GM04504 (cell line): ENCODE measurements at places on chromosomes 12 and 14.

GRCh38 chr12:95815632-95816212, 25.2 kb upstream of the NTN4 start:
- DNase-seq: no peak

DNA sequence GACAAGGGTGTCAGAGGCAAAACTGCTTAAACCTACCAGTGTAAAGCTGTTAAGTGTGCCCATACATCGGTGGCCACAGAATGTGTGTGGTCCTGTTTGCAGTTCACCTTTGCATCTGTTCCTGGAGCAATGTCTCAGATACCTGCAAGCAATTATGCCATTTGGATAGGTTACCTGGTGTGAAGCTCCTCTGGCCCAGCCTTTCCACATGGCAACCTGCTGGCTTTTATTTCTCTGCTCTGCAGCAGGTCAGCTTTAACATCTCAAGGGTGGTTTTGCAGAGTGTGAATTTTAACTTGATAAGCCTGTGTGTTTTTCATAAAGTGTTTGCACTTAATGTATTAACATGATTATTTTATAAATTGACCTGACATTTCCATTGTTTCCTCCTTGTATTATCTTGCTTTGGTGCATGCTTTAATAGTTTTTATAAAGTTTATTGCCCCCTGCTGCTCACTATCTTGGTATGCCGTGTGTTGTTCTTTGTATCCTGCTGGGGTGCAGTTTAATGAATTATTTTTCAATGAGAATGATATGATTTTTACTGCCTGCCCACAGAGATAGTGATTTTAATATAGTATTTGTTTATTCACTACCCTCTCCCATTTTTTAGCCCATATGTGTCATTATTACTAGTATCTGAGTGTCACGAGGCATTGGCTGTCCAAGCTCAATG, 403.8 kb downstream of the NPAS3 start:
- DNase-seq: no peak

GRCh38 chr12:52050116-52050757, 1.0 kb upstream of the NR4A1 start:
- no peak for DNase-seq

DNA sequence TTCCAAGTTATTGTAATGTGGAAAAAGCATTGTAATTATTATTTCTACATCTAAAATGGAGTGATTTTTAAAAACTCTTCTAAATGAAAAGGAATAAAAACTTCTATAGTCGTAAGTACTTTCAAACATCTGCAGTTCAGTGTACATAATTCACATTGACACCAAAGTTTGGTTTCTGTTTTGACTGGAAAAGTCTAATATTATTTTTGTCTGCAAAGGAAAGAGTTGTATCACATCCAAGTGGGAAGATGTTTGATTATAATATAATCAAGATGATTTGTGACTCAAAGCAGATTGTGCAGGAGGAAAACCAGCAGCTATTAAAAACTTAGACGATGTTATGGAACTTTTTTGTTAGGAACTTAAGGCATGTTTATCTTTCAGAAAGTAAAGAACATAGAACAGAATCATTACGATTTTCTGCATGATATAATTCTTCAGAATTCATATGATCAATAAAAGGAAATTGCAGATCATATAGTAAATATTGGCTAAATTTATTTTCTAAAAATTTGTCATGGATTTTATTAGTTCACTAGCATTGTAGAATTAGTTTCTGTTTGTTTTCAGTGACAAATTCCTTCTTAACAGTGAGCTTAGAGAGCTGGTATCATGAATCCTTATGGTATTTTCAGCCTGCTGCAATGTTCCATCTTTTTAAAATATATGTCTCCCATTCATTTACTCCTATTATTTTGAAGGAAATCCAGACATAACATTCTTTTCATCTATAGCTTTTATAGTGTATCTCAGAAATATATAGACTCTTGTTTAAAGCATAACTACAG, 145.8 kb downstream of the MIPOL1 start:
- DNase-seq: no peak
